ENCODE measurements at places on chromosomes 4 and X.

DNA sequence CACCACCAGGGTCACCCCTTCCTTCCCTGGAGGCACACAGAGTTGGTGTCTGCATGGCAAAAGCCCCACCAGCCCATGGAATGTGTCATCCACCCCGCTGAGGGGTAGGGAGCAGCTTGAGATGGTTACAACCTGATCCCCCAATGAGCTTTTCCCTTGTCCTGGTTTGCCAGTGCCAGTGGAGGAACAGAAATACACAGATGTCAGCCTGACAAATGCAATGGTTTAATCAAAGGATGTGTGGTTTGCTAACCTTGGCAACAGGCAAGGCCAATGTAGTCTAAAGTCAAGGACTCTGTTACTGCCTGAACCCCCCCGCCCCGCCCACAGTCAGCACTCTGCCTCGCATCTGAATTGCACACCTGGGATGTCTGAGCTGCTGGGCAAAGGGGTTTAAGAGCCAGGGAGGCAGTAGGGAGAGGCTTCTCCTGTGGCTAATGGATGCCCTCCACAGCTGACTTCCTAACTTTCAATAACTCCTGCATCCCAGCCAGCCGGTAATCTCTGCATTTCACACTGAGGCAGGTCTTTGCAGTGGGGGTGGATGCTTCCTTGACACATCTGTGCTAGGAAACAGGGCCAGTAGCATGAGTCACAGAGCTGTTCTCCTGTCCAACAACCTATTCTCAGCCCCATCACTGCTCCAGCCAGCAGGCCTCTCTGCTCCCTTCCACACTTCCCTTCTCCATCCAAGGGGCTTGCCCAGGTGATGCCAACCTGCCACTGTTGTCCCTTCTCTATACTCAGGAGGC lies 137.5 kb downstream of the AMMECR1 start:
- DNase-seq: no peak

DNA sequence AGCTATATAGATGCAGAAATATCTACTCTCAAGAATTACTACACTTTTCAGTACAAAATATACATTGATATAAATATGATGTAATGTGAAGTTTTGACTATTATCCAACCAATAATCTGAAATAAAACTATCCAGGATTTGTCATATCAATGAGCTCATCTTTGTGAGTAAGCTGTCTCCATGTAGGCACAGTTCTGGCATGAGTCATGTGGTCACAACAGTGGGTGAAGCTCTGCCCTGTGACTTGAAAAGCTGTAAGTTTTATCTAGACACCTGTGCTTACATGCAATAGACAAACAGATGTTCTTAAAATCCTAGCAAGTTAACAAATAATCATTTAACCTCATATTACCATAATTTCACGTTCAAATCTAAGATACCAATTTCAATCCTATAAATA lies 192.7 kb downstream of the GABRG1 start:
- DNase-seq: no peak

GRCh38 chr4:16508968-16509367 lies 282.7 kb upstream of the TAPT1 start:
- no peak for DNase-seq

DNA sequence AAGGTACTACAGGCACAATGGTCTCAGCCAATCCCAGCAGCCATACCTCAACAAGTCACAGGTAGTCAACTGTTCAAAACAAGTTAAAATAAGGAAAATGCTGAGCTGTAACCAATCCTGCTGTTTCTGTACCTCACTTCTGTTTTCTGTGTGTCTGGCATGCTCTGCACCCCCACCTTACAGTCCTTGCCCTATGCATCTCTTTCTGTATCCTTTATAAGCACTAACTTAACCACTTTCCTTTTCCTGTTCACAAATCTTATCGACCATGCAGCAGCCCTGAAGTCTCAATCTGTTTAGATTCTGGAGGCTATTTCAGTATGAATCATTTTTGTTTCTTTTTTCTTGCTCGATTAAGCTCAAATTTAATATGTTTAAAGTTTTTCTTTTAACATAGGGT lies 12.5 kb upstream of the FAM13A start:
- no peak for DNase-seq

DNA sequence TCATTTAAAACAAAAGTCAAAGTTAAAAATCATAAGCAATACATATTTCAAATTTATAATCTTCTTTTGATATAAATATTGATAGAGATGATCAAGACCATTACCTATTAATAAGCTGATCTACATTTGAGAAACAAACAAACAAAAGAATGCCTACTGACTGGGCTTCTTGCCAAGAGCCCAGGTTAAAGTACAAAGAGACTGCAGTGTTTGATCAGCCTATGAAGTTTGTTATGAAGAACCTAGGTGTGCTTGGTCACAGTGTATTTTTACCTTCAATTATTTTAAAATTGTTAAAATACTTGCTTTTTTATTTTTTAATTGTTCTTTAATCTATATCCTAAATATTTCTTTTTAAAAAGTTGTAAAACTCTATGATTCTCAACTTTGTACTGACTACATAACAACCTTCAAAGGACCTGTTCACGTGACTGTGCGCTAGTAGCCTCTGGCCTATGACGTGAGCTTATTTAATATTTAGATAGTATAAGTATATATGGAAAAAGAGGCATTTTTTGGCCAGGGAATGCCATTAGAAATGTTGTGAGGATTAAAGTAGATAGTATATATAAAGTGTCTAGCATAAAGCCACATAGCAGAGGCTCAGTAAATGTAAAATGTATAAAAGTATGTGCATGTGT lies 11.4 kb upstream of the SLC39A8 start:
- DNase-seq: no peak

DNA sequence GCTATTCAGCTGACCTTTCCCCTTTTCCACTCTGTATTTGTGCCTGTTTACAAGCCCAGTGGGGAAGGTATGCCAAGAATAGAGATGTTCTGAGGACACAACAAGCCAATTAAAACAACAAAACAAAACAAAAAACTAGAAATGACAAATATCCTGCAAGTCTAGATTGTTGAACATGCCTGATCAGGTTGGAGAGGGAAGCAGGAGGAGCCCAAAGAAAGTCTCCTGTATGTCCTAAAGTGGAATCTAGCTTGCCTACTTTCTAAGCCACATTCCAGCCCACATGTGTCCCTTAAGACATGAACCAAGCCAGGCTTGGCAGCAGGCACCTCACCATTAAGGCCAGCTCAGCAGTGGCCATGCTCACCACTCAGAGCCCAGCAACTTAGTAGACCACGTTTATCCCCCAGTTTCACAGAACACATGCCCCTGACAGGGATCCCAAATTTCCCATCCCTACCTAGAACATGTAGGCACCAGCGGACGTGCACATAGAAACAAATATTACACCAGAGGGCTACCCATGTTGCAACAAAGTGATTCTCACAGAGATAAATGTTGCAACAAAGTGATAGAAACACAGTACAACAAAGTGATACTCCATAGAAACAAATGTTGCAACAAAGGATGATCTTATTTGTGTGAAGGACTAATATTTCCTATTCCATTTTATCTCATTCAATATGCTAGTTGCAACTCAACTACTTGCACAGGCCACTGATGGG lies 48.3 kb downstream of the CD99L2 start:
- no peak for DNase-seq

DNA sequence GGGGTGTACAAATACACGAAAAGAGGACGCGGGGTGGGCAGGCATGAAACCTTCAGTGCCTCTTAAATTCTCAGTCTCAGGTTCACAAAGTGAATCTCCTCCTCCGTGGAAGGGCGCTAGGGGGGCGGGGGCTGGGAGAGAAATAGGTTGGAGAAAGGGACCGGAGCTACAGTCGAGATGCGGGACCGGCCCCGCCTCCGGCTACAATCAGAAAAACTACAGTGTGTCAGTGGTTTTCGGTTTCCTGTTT lies 3.4 kb downstream of the MAML3 start:
- peak; percentile 53 for DNase-seq

- no peak for DNase-seq
These were observed 305.3 kb downstream of the FRMPD4 start for GRCh38 chrX:12443534-12444098.

DNA sequence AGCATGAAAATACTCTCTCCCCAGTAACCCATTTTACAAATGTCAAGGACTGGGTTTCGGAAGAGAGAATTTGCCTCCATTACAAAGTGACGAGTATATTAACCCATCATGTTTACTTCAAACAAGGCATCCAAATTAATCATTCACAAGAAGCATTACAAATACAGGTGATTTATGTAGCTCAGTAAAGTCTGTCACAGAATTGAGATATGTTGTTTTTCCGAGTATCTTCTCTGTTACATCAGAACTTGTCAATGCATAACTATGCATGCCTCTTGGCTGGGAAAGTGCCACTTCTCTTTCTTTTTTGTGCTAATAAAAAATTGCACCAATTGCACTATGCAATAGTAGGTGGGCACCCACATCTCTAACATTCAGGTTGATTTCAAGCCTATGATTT lies 158.2 kb downstream of the AREG start:
- DNase-seq: no peak

- peak; percentile 15 for DNase-seq
These were observed 960 bp downstream of the TRPC3 start for GRCh38 chr4:121950680-121951520.

DNA sequence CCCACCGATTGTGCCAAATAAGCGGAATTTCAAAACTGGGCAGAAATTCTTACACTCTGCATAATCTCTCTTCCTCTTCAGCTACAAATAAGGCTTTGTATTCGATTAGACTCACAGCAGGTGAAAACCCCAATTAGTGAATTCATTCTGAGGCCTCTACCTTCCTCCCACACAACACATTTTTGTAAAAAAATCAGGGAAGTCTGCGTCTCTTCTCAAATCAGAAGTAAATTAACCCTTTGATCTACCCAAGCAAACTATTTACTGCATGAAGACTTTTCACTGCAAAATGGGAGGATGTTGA lies 200.6 kb upstream of the FTHL17 start:
- DNase-seq: no peak

- no peak for DNase-seq
These were observed 24.1 kb downstream of the HPRT1 start for GRCh38 chrX:134484039-134484438.

Measured in activated effector memory CD4-positive, alpha-beta T cell treated with Interleukin-2 at 50 U/mL for 16 hours (primary cell).